Peyer's patch (tissue), 4 donors: ENCODE measurements at places on chromosomes 12 and 14. TPM values are rescaled to one million over a fixed set of nuclear protein-coding genes. Genes with fewer than 3 reads are reported as not detected.

DNAJC22 gene
- total RNA-seq = 5.0 TPM

GUCY2C gene
- total RNA-seq = 25.6 TPM

BEST3 gene
- total RNA-seq = not detected

BLOC1S1 gene
- total RNA-seq = 332 TPM

KRT85 gene
- total RNA-seq = not detected

ANAPC7 gene
- total RNA-seq = 60.7 TPM

LHX5 gene
- not detected for total RNA-seq

PRPF39 gene
- total RNA-seq = 46.6 TPM

REC8 gene
- 44.1 TPM for total RNA-seq

AKAP6 gene
- 21.5 TPM for total RNA-seq

PIANP gene
- not detected for total RNA-seq

PDZRN4 gene
- total RNA-seq = 2.9 TPM

RPL10L gene
- 5.7 TPM for total RNA-seq

MMP19 gene
- total RNA-seq = 3.3 TPM

LRRC43 gene
- total RNA-seq = not detected

CCDC197 gene
- total RNA-seq = not detected

RIMKLB gene
- total RNA-seq = 27.0 TPM

HSPA2 gene
- 9.9 TPM for total RNA-seq

OASL gene
- total RNA-seq = 0.94 TPM

STXBP6 gene
- 54.4 TPM for total RNA-seq

USP44 gene
- total RNA-seq = 1.2 TPM

CS gene
- 196 TPM for total RNA-seq

ASPG gene
- total RNA-seq = not detected

TAMALIN gene
- total RNA-seq = 24.4 TPM

RFLNA gene
- total RNA-seq = 18.0 TPM

TOMM20L gene
- not detected for total RNA-seq

KCNK13 gene
- not detected for total RNA-seq

ADCY6 gene
- total RNA-seq = 153 TPM

PMCH gene
- not detected for total RNA-seq

POTEM gene
- not detected for total RNA-seq

SIVA1 gene
- 64.6 TPM for total RNA-seq

RASSF8 gene
- total RNA-seq = 1.2 TPM

RARG gene
- 7.2 TPM for total RNA-seq

PLEKHD1 gene
- not detected for total RNA-seq

ESYT1 gene
- 62.7 TPM for total RNA-seq

SLC25A47 gene
- not detected for total RNA-seq

TSHR gene
- not detected for total RNA-seq

C12orf50 gene
- total RNA-seq = not detected

PRIMA1 gene
- total RNA-seq = 1.9 TPM

ZNF891 gene
- 2.3 TPM for total RNA-seq

CELA1 gene
- not detected for total RNA-seq

GMFB gene
- total RNA-seq = 41.3 TPM

NGB gene
- not detected for total RNA-seq

L2HGDH gene
- 9.6 TPM for total RNA-seq

FAM186B gene
- not detected for total RNA-seq

FOXG1 gene
- not detected for total RNA-seq

VWF gene
- total RNA-seq = 61.9 TPM

PZP gene
- not detected for total RNA-seq

ZFHX2 gene
- total RNA-seq = 0.53 TPM

CLEC4C gene
- not detected for total RNA-seq

RTL1 gene
- total RNA-seq = not detected

PTGDR gene
- 3.8 TPM for total RNA-seq

PLEKHH1 gene
- total RNA-seq = 142 TPM

INHBC gene
- total RNA-seq = not detected

RNASE7 gene
- total RNA-seq = not detected

ATL1 gene
- 9.2 TPM for total RNA-seq

METTL1 gene
- 1.2 TPM for total RNA-seq
